NCI-H2171 treated with DMSO at 0.1 percent for 48 hours (cell line): ENCODE measurements at places on chromosomes 3 and 15.

GRCh38 chr15:31571676-31572075, 245.0 kb downstream of the KLF13 start:
- DNase-seq: no peak

DNA sequence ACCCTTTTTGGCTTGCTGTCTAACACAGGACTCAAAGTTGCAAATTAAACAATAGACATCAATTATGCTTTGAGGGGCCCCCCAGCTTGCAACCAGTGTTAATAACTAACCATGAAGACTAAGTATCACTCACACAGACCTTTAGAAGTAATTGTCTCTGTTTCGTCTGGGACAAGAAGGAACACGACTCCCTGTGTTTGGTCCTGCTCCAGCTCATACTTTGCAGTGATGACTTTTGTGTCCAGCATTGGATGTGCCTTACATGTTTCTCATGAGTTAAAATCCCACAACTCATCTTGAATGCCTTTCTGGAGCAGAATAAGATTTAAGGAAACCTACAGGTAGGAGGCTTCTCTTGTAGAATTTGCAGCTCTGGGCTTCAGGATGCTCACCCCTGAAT, 53.1 kb downstream of the GMNC start:
- DNase-seq: no peak

DNA sequence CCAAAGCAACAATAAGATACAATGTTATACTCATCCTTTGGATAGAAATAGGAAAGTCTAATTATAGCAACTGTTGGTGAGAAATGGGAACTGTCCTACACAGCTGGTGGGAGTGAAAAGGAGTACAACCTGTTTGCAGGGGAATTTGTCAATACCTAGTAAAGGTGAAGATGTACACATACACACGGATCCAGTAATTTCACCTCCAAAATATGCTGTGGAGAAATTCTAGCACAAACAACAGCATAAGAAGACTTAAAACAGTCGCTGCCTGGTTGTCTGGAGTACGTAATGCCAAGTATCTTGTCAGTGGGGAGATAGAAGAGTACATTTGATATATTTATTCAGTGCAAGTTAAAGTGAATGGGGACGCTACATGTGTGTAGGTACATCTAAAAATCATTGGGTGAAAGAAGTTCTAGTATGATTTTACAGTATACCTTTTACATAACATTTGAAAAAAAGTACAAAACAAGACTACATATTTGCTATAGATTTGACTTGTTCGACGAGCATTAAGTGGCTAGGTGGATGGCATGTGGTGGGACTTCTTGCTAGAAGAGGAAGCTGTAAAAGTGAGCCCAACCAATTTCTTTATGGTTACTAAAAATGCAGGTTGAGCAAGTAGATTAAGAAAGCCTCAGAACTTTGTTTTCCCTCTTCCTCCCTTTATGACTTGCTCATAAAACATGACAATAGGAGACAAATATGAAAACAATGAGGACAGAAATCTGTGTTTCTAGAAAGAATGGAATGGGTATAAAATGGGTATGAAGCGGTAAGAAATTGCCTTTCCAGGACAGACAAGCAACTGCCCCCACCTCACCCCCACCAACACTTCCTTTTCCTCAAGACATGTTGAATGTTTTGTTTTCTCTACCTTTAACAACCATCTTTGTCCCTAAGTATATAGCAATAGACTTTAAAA, 50.2 kb upstream of the CCR4 start:
- no peak for DNase-seq

DNA sequence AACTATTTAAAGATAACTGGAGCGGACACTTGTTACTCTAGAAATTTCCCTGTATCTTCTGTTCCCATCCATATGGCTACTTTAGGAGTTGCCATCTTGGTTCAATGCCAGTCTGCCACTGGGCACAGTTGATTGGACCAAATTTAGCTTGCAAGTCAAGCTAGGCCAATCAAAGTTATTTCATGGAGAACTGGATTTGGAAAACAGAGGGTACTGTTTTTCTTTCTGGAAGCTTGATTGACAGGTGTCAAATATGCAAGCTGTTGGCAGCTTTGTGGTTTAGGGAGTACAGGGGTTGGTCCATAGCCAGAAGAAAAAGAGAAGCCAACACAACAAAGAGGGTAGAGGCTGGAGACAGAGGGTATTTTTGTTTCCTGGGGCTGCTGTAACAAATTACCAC, 33.4 kb upstream of the KLHL25 start:
- peak; percentile 90 for DNase-seq

GRCh38 chr15:81146006-81146405, 11.9 kb downstream of the CFAP161 start:
- no peak for DNase-seq

DNA sequence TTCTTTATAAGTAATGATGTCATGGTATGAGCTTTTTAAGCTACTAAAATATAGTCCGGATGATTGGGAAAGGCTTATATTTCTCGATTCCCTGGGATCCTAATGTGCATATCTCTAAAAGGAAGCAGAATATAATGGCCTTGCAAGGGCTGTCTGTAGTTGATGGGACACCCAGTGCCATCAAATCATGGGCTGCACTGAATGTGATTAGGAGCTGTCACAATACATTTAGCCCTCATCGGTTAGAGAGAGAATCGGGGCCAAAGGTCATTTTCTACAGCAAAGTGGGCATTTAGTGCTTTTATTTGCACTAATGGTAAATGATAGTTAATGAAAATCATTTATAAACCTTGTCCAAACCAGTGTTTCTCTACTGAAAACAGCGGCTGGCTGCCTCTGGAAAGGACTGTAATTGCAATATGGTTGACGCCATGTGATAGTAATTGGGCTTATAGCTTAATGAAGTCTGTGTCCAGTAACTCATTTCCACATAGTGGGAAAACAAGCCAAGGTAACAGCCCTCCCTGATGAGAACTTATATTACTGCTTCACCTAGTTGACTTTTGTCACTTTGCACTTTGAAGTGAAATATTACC, 265.0 kb upstream of the AZI2 start:
- DNase-seq: no peak

DNA sequence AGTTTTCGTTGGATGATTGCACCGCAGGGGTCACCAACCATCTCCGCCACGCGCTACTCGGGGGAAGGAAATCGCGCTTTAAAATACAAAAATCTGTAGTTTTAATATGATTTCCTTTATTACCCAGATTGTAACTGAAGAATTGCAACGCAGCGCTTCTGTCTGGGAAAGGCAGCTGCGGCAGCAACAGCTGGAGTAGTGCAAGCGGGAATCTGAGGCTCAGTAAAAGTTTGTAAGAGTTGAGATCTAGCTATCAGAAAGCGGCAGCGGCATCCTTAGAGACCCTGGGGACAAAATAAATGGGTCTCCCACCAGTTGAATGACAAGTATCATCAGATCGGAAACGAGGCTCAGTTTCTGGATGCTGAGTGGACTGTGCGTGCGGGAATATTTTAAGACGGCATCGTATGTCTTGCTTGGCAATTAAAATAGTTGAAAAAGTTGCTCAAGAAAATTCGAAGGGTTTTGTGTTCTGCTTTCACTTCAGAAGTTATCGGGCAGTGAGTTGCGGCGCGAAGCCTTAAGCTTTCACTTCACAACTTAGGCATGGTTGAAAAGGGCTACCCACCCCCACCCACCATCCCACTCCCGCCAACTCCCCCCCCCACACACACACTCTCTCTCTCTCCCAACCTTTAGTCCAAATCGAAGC, 2.7 kb downstream of the MECOM start:
- DNase-seq: no peak

- no peak for DNase-seq
Observed at GRCh38 chr3:58952128-58952917, 97.5 kb downstream of the CFAP20DC start.

DNA sequence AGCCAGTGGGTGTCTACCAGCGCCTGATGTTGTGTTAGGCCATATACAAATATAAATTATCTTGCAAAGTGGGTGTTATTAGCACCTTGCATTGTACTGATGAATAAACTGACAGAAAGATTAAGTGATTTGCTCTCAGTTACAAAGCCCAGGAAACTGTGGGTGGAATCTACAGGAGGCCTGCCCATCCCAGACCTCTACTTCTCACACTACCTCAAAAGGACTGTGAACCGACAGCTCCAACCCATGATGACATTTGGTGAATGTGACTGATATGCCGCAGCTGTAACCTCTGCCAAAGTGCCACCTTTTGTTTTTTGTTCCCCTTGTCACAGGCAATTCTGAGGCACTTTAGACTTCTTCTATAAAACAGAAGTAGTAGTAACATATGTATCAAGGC, 43.7 kb upstream of the KCNMB2 start:
- DNase-seq: no peak

DNA sequence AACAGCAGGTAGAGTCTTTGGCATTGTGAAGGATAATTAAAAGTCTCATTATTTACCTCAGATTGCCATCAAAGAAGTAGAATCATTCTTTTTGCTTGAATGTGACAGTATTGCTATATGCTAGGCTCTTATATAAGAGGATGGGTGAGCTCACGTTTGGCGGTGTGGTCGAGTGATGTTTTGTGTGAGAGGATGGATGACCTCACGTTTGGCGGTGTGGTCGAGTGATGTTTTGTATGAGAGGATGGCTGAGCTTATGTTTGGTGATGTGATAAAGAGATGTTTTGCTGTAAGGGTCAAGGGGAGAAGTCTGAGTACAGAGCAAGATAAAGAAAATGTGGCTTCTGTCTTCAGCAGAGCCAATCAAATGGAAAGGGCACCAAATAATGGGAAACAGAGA, 299.6 kb upstream of the NR2E3 start:
- DNase-seq: no peak

- DNase-seq: no peak
Observed at GRCh38 chr15:89680282-89680873, 1.2 kb upstream of the PLIN1 start.

DNA sequence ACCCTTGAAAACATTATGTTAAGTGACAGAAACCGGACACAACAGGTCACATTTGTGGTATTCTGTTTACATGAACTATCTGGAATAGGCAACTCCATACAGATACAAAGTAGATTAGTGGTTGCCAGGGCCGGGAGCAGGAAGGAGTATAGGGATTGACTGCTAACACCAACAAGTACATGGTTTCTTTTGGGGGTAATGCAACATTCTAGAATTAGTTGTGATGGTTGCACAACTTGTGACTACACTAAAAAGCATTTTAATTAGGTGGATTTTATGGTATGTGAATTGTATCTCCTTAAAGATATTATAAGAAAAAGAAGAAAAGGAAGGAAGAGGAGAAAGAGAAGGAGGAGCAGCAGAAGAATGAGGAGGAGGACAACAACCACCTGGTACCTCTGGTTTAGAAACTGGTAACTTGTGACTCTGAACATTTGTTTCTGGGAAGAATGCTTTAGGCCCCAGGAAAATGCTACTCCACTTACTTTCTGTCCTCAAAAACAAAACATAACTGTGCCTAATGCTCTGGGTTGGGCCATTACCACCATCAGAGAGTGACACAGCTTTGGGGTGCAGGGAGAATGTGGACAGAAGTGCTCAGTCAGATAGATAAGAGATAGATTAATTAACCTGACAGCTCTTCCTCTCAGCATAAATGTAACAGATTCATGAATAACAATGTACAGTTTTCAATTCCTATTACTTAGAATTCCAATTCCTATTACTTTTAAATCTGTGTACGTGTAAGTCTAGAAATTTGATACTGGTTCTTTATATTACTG, 20.3 kb downstream of the SETMAR start:
- no peak for DNase-seq

DNA sequence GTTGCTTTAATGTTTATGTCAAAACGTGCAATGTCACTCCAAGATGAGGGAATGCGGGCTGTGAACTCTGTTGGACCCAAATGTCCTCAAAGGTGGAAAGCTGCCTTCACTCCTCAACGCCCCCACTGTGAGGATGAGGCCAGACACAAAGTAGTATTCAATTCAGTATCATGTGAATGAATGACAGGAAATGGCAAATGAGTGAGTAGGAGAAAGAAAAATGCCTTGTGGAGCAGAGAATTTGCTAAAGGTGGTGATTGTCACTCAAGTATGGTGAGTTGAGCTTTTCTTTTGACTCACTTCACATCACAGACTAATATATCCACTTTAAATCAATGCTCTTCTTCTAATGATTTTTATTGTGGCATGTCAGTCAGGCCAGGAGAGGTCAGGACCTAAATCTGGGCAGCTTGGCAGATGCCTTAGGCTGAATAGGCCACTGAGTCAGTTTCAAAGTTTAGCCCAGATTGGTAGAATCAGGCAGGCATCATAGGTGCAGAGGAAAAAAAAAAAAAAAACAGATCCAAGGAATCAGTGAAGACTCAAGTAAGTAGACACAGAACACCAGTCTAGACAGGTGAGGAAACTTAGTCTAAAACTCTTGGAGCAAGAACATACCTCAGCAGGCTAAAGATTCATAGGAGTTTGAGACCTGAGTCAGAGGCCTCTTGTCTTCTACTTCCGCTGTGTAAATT, 71.0 kb upstream of the ZBED2 start:
- DNase-seq: no peak

GRCh38 chr3:112013058-112013783, 14.5 kb downstream of the TAGLN3 start:
- peak; percentile 38 for DNase-seq

DNA sequence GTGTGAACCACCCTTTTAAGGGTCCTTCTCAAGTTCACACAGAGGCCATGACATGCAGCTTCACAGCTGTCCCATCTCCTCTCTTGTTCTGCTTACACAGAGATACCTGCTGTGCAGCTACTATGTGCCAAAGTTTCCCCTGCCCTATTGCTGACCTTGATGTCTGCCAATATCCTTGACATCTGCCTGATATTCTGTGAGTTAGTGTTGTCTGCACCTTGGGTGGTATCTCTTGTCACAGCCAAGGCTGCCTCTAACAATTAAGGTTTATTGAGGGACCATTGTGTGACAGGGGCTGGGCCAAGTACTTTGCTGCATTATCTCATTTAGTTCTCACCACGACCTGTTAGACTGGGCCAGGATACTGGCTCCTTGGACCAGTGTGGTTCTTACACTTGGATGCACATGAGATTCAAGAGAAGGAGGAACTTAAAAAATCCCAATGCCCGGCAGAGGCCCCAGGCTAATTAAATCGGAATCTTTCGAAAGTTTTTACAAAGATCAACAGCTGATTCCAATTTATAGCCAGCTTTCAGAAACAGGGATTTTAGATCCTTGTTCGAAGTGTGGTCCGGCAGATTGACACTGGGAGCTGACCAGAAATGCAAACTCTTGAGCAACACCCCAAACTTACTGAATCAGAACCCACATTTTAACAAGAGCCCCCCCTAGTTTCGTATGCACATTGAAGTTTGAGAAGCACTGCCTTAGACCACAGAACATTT, 178.6 kb downstream of the SATB1 start:
- DNase-seq: peak; percentile 49

DNA sequence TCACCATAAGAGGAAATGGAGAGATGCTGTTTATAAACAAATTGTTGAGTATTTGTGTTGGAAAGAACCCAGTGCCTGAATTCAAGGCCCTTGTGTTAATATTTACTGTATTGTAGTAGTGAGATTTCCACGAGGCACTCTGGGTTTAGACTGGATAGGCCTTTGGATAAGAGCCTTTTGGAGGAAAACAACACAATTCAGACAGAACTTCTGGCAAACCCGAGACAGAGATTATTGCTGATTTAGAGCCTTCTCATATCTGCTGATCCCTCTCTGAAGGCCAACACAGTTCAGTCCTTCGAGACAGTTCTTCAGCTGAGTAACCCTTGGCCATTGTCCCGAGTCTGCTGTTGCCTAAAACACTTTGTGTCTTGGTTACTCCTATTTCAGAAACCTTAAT, 55.7 kb downstream of the LMCD1 start:
- DNase-seq: no peak
